Cardiac fibroblast (primary cell): ENCODE measurements at places on chromosomes 6 and 20.

DNA sequence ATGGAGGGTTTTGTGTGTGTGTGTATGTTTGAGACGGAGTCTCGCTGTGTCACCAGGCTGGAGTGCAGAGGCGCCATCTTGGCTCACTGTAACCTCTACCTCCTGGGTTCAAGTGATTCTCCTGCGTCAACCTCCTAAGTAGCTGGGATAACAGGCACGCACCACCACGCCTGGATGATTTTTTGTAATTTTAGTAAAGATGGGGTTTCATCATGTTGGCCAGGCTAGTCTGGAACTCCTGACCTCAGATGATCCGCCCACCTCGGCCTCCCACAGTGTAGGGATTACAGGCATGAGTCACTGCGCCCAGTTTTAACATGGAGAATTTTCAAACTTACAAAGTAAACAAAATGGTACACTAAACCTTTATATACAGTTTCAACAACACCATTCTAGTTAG lies 22.8 kb downstream of the AMD1 start:
- DNase-seq: no peak

- DNase-seq: no peak
Observed at GRCh38 chr20:36855241-36855657, 20.7 kb upstream of the TLDC2 start.

DNA sequence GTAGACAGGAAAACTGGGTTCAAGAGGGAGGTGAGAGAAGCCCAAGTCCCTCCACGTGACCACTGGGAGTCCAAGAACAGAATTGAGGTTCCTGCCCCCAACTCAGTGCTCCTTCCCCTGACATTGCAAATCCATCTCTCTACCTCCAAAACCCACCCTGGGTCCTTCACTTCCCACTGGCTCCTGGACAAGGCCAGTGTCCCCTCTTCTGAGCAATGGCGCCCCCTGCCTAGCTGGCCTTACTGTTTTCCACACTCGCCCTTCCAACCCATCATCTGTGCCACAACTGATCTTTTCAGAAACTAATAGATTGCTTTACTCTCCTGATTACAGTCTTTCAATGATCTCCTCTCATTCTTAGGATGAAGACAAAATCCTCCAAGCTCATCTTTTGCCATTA lies 200.3 kb downstream of the ANKRD60 start:
- DNase-seq: no peak

DNA sequence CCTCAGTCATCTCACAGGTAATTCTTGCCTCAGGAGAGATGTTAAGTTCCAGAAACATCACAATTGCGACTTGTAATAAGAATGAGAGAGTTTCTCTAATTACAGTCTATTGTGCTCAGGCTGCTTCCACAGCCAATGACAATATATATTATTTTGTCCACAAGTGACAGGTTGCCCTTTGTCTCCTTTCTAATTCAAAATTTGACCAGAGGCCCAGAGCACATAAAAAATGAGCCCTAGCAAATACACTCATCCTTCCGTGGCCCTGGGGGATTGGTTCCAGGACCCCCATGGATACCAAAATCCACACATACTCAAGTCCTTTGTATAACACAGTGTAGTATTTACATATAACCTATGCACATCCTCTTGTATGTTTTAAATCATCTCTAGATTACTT lies 88.1 kb upstream of the TMEM170B start:
- no peak for DNase-seq

- DNase-seq: no peak
Observed at GRCh38 chr20:50758992-50759391, 27.6 kb downstream of the PARD6B start.

- DNase-seq: no peak
Observed at GRCh38 chr6:137171824-137172733, 1.4 kb downstream of the IL22RA2 start.

GRCh38 chr6:34145161-34146020 lies 496 bp downstream of the GRM4 start:
- DNase-seq: peak; percentile 46

- DNase-seq: no peak
Observed at GRCh38 chr6:24445704-24446103, 43.0 kb downstream of the MRS2 start.

DNA sequence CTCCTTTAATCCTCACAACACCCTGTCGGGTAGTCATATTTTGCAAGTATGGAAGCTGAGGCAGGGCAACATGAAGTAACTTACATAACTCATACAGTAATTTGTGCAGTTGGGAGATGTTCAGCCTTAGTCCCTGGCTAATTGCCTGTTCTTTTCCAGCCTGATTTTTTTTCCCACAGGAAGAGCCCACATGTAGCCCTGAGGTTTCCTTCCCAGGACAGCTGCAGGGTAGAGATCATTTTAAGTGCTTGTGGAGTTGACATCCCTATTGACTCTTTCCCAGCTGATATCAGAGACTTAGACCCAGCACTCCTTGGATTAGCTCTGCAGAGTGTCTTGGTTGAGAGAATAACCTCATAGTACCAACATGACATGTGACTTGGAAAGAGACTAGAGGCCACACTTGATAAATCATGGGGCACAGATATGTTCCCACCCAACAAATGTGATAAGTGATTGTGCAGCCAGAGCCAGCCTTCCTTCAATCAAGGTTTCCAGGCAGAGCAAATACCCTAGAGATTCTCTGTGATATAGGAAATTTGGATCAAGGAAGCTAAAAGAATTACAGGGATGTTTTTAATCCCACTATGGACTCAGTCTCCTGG lies 5.0 kb upstream of the BTN2A1 start:
- peak; percentile 16 for DNase-seq

- no peak for DNase-seq
Observed at GRCh38 chr6:158697811-158698210, 48.0 kb downstream of the SYTL3 start.

DNA sequence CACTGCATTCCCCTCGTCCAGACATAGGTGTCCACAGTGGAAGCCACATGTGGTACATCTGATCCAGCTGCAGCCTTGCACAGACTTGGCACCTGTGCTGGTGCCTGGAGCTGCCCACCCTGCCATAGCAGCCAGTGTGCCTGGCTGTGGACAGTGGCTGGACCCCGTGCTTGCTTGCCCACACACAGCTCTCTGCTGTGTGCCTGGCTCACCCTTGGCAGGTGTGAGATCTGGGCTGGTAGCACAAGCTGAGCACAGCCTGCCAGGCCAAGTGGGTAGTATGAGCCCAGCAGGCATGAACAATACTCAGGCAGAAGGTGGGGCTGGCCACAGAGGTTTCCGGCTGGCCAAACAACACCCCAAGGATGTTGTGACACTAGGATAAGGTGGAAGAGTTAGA lies 614.4 kb downstream of the BCKDHB start:
- no peak for DNase-seq

DNA sequence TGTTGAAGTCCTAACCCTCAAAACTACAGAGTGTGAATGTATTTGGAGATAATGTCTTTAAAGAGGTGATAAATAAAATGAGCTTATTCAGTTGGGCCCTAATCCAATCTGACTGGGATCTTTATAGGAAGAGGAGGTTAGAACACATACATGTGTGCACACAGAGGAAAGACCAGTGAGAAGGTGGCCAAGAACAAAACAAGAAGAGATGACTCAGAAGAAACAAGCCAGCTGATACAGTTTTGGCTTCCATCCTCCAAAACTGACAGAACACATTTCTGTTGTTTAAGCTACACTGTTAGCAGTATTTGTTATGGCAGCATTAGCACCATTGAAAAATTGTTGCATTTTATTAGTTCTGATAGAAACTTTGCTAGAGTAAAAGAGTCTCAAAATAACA lies 609.3 kb upstream of the IMPG1 start:
- peak; percentile 79 for DNase-seq

DNA sequence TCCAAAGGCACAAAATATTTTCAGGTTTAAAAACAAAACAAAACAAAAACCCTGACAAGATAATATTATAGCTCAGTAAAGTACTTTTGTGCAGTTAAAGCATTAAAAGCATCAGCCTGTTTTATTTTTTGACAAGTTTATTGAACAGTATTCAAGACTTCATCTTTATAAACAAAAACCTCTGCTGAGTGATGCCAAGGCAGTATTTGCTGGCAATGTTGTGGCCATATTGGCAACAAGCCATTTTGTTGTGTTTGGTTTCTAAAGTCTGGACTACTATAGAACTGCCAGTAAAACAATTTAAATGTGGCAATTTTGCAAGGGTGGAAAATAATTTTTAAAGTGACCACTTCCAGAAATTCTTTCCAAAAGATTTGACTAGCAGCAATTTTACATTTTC lies 15.9 kb downstream of the CPNE1 start:
- peak; percentile 70 for DNase-seq

GRCh38 chr6:110858016-110858415 lies 16.6 kb upstream of the AMD1 start:
- DNase-seq: no peak

GRCh38 chr6:85236636-85237035 lies 213.2 kb upstream of the NT5E start:
- DNase-seq: no peak

DNA sequence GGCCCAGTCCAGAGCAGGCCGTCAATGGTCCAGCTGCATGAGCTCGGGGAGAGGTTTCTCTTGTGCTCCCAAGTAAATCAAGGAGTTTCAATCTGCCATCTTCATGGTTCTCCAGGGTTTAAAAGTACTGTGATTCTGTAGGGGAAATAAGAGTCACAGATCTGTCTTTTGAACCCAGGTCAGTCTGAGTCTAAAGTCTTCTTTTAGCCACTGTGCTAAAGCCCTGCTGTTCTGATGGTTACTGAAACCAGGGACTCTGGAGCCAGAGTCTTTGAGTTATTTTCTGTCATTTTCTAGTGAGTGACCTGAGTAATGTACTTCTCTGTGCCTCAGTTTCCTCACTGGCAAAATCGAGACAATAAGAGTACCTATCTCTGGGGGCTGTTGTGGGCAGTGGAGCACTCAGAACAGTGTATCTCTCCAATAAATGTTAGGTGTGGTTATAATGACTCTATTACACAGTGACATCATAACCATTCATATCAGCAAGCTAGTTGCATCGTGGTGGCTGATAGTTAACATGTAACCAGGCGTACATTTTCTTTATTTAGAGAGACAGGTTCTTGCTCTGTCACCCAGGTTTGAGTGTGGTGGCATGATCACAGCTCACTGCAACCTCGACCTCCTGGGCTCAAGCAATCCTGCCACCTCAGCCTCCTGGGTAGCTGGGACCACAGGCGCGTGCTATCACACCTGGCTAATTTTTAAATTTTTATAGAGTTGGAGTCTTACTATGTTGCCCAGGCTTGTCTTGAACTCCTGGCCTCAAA lies 74.6 kb upstream of the KCNG1 start:
- DNase-seq: no peak

- no peak for DNase-seq
Observed at GRCh38 chr20:1241456-1241855, 15.6 kb downstream of the RAD21L1 start.
